ENCODE measurements at places on chromosomes 12 and 14. TPM values are rescaled to one million over a fixed set of nuclear protein-coding genes. Genes with fewer than 3 reads are reported as not detected.
A peak's percentile ranks its signal among the peaks of the same experiment; 100 is the strongest.

DNA sequence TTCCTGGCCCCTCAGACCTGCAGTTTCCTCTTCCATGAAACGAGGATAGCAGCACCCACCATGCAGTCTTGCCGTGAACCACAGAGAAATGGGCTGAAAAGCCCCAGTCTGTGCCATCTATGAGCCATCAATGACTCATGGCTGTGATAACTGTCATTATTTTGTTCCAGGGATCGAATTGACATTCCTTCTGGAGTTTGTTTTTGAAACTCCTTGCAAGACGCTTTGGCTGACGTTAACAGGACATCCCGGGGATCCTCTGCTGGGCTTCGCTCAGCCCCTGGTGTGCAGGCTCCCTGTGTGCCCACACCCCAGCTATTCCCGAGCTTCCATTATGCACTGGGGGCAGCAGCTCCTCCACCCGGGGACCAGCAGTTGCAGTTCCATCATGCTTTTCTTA lies 33.8 kb downstream of the MMAB start:
- H3K4me3 ChIP-seq = no peak overlapping the region
- DNase-seq = no peak
- no peaks in the 10 kb centered on the region for H3K36me3 ChIP-seq
- H3K4me1 ChIP-seq = no peaks in the 10 kb centered on the region
- no peaks in the 10 kb centered on the region for H3K27me3 ChIP-seq
- H3K27ac ChIP-seq = no peak overlapping the region

DNA sequence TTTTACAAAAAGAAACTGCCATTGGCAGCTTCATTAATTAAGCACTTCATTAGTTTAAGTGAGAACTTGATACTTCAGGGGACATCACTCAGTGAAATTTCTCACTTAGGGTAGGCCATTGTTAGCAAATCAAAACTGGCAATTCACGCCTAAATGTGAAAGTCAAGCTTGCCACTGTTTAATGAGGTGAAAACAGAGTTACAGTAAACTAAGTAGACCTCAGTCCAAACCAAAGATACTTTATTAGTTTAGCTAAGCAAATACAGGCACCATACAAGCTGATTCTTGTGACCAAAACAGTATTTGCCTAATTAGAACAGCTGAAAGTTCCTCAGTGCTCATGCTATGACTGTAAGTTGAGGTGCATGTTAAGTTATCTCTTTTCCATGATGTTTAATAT lies 176.5 kb upstream of the CPNE8 start:
- H3K27ac ChIP-seq = no peak overlapping the region
- H3K4me3 ChIP-seq = no peak overlapping the region
- H3K4me1 ChIP-seq = no peaks in the 10 kb centered on the region
- H3K27me3 ChIP-seq = no peaks in the 10 kb centered on the region
- no peaks in the 10 kb centered on the region for H3K36me3 ChIP-seq

DNA sequence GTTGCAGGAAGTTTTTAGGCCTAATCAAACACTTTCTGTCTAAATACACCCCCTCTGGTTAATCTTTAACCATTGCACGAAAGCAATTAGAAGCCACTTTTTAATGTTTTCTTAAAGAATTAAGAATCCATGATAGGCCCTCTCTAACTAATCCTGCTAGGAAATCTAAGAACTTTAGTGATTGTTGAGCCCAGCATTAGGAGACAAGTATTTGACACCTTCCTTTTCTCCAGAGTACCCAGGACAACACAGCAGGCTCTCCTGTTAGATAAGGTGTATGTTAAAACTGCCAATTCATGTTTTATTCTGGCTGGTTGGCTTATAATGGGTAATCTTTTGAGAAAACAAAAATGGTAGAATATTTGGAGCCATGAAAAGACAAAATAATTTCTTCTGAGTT lies 95.0 kb downstream of the ALX1 start:
- no peak overlapping the region for H3K27ac ChIP-seq
- H3K27me3 ChIP-seq = no peaks in the 10 kb centered on the region
- H3K4me1 ChIP-seq = no peaks in the 10 kb centered on the region
- H3K36me3 ChIP-seq = no peaks in the 10 kb centered on the region
- no peak for DNase-seq
- H3K4me3 ChIP-seq = no peak overlapping the region

GRCh38 chr14:85444635-85445034 lies 85.3 kb upstream of the FLRT2 start:
- no peak overlapping the region for H3K4me3 ChIP-seq
- DNase-seq = no peak
- H3K27me3 ChIP-seq = no peaks in the 10 kb centered on the region
- H3K36me3 ChIP-seq = no peaks in the 10 kb centered on the region
- H3K4me1 ChIP-seq = no peaks in the 10 kb centered on the region

GRCh38 chr12:76495556-76495955 lies 64.0 kb downstream of the OSBPL8 start:
- H3K27me3 ChIP-seq = no peaks in the 10 kb centered on the region
- no peaks in the 10 kb centered on the region for H3K36me3 ChIP-seq
- no peak for DNase-seq
- no peaks in the 10 kb centered on the region for H3K4me1 ChIP-seq
- no peak overlapping the region for H3K4me3 ChIP-seq
- H3K27ac ChIP-seq = no peak overlapping the region

GRCh38 chr14:60789656-60790055 lies 55.1 kb downstream of the MNAT1 start:
- H3K4me3 ChIP-seq = no peak overlapping the region
- H3K27me3 ChIP-seq = no peaks in the 10 kb centered on the region
- H3K27ac ChIP-seq = no peak overlapping the region
- peaks cover 14% of the 10 kb centered on the region for H3K4me1 ChIP-seq
- no peak for DNase-seq

- H3K27ac ChIP-seq = no peak overlapping the region
- no peaks in the 10 kb centered on the region for H3K27me3 ChIP-seq
- H3K4me1 ChIP-seq = peaks cover 6% of the 10 kb centered on the region
- H3K4me3 ChIP-seq = no peak overlapping the region
- DNase-seq = no peak
Observed at GRCh38 chr12:71642264-71642663, 21.4 kb downstream of the ZFC3H1 start.

DNA sequence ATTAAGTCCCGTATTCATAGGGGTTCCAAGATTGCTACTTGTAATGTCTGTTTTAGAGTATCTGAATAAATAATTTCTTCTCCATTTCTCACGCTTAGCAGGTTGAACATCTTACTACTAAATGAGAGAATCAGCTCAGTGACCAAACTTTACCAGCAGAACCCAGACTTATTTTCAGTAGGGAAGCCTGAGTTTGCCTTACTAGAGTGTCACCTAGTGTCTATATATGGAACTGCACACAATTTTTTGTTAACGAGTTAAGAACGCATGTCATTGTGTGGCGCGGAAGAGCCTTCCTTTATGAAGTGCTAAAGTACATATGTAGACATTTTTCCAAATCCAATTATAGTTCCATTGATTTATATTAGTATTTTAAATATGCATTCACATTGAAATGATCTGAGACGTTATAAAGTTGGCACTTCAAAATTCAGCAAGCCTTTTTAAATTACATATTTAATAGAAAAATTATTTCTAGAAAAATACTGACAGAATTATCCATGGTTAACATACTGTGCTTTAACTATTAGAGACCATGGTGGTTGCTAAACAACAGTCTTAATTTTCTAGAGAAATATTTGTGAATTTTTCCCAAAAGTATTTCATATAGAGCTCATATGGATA lies 88.3 kb downstream of the RPS29 start:
- H3K36me3 ChIP-seq = no peaks in the 10 kb centered on the region
- H3K27ac ChIP-seq = no peak overlapping the region
- DNase-seq = peak; percentile 94
- no peaks in the 10 kb centered on the region for H3K27me3 ChIP-seq
- H3K4me1 ChIP-seq = no peaks in the 10 kb centered on the region

DNA sequence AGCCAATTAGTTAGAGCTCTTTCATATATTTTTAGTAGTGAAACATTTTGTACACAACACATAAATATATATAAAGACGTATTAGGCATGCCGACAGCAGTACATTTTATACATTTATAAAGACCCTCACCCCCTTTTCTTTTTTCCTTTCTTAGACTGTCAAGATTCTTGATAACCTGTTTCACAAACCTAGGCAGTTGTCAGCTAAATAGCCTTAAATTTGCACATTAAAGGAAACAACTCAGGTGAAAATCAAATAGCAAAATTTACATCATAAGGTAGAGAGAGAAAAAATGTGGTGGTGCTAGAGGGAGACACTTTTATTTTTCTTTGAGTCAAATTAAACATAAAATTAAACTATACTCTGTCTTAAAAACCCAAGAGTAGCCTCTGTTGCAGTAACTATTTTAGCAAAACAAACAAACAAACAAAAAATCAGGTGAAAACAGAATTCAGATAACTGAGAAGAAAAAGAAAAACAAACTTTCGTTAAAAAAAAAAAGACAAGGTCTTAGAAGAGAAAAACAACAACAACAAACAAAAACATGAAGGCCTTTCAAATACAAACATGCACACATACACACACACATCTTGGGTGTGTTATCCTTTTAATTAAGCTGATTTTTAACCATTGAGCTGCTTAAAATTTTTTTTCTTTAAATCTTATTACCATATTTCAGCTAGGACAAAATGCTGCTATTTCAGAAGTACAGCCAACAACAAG lies 23.1 kb upstream of the SLC7A8 start:
- no peak overlapping the region for H3K4me3 ChIP-seq
- peaks cover 6% of the 10 kb centered on the region for H3K4me1 ChIP-seq
- H3K36me3 ChIP-seq = no peaks in the 10 kb centered on the region
- no peak overlapping the region for H3K27ac ChIP-seq
- DNase-seq = no peak

- no peaks in the 10 kb centered on the region for H3K36me3 ChIP-seq
- no peak overlapping the region for H3K4me3 ChIP-seq
- H3K27ac ChIP-seq = no peak overlapping the region
- no peaks in the 10 kb centered on the region for H3K27me3 ChIP-seq
- no peak for DNase-seq
- no peaks in the 10 kb centered on the region for H3K4me1 ChIP-seq
Observed at GRCh38 chr12:32944195-32944594, 47.6 kb upstream of the PKP2 start.

- H3K27me3 ChIP-seq = no peaks in the 10 kb centered on the region
- no peak overlapping the region for H3K4me3 ChIP-seq
- no peak overlapping the region for H3K27ac ChIP-seq
- DNase-seq = no peak
Observed at GRCh38 chr12:87413784-87414183, 615.4 kb downstream of the C12orf50 start.

- no peak for DNase-seq
- no peaks in the 10 kb centered on the region for H3K36me3 ChIP-seq
- H3K4me1 ChIP-seq = no peaks in the 10 kb centered on the region
- no peak overlapping the region for H3K27ac ChIP-seq
Observed at GRCh38 chr12:80715713-80716249, 931 bp upstream of the MYF5 start.

- no peak for DNase-seq
- H3K4me3 ChIP-seq = no peak overlapping the region
- H3K27ac ChIP-seq = no peak overlapping the region
- H3K27me3 ChIP-seq = no peaks in the 10 kb centered on the region
Observed at GRCh38 chr12:109189291-109189690, 72.9 kb downstream of the ACACB start.

GRCh38 chr14:76375484-76375883 lies 453 bp upstream of the ESRRB start:
- H3K4me1 ChIP-seq = no peaks in the 10 kb centered on the region
- no peak overlapping the region for H3K27ac ChIP-seq
- no peaks in the 10 kb centered on the region for H3K27me3 ChIP-seq

DNA sequence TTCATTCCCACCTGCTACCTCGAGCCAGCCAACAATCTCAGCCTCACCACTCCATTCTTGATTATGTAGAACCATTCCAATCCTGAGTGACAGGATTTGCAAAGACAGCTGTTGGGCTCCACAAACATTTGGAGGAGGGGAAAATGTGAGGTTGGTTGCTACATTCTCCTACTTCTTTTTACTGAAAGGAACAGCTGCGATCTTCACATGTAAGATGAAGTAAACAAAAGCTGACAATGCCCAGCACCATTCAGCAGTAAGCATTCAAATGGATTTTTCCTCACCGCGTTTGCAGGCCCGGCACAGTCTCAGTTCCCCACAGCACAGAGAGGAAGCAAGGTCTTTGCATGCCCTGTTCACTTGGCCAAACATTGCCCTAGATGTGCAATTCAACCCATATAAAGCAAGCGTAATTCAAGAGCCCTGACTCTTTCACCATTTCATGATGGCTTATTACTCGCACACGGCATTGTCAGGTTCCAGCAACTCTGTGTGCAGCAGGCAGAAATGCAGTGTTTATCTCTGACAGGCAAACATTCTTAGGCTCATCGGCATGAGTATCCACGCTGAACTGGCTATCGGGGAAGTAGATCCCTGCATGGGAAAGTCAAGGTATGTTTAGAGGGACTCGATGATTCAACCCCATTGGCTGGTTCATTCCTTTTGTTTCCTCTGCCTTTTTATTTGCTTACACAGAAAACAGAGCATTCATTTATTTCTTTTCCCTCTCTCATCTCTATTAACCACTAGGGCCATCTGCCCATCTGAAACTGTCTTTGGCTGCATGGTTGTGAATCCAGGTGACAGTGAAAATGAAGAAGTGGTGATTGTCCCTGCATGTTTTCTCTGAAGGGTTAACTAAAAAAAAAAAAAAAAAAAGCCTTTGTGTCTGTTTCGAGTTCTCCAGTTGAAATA lies 236.1 kb upstream of the PLEKHG7 start:
- no peaks in the 10 kb centered on the region for H3K4me1 ChIP-seq
- DNase-seq = no peak
- no peaks in the 10 kb centered on the region for H3K36me3 ChIP-seq

GRCh38 chr12:44358636-44359035 lies 517.5 kb downstream of the NELL2 start:
- no peak overlapping the region for H3K4me3 ChIP-seq
- no peak for DNase-seq
- no peaks in the 10 kb centered on the region for H3K27me3 ChIP-seq
- H3K27ac ChIP-seq = no peak overlapping the region
- H3K36me3 ChIP-seq = no peaks in the 10 kb centered on the region

DNA sequence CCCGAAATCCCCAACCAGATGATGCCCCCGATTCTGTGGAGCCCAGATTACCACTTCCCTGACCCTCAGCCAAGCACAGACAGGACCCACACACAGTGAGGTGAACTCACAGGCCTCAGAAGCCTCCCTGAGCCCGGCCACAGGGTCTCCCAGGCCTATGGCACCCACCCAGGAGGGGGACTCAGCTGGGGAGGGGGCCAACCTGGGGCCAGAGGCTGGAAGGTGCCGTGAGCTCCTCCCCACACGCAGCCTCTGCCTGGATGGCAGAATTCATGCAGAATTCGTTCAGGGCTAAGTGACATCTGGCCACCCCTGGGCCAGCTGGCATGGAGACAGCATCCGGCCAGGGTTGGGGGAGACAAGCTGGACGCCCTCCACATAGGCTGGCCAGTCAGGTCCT lies 11.8 kb downstream of the TMEM179 start:
- H3K4me3 ChIP-seq = no peak overlapping the region
- no peaks in the 10 kb centered on the region for H3K27me3 ChIP-seq
- DNase-seq = no peak
- no peak overlapping the region for H3K27ac ChIP-seq

GRCh38 chr12:55060470-55060869 lies 40.7 kb downstream of the NEUROD4 start:
- H3K36me3 ChIP-seq = no peaks in the 10 kb centered on the region
- H3K4me1 ChIP-seq = no peaks in the 10 kb centered on the region
- no peak overlapping the region for H3K27ac ChIP-seq

JDP2 gene
- 8.4 TPM for total RNA-seq

DAO gene
- total RNA-seq = not detected

ACOT4 gene
- total RNA-seq = 5.4 TPM

FANCM gene
- 32.2 TPM for total RNA-seq

ANKRD33 gene
- total RNA-seq = not detected

RNF212B gene
- total RNA-seq = not detected
